ENCODE measurements at places on chromosomes 2 and 18. TPM values are rescaled to one million over a fixed set of nuclear protein-coding genes. Genes with fewer than 3 reads are reported as not detected.

Gene SNTG2
- total RNA-seq = 3.8 TPM

Gene IL36G
- not detected for total RNA-seq

DNA sequence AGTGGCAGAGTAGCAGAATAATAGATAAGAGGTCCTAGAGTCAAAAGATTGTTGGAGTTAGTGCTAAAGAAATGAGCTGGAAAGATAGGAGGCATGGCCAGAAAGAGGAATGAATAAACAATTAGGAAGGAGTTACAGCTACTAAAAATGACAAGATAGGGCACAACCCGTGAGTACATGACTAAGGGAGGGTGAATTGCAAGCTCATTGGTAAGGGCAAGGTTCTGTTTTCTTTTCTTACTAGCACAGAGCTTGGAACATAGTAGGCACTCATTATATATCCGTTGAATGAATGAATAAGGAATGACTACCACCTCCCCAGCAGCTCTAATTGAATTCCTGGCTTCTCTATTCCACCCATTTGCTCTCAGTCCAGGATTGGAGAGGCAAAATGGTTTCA lies 5.7 kb upstream of the MARCO start:
- no peak overlapping the region for H3K4me3 ChIP-seq
- peaks cover 9% of the 10 kb centered on the region for H3K27me3 ChIP-seq
- no peak overlapping the region for H3K27ac ChIP-seq
- H3K4me1 ChIP-seq = no peaks in the 10 kb centered on the region
- DNase-seq = no peak

DNA sequence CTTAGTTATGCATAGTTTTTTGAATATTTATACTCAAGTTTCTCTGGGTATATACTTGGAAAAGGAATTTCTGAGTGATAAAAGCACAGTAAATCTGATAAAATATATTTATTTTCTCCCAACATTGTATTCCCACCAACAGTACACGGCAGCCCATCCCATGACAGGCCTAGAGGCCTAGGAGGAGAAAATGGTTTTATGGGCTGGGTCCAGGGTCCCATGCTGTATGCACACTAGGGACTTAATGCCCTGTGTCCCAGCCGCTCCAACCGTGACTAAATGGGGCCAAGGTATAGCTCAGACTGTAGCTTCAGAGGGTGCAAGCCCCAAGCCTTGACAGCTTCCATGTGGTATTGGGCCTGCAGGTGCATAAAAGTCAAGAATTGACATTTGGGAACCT lies 1007.7 kb downstream of the DSC3 start:
- H3K27me3 ChIP-seq = no peaks in the 10 kb centered on the region
- no peak overlapping the region for H3K4me3 ChIP-seq
- no peaks in the 10 kb centered on the region for H3K4me1 ChIP-seq
- H3K27ac ChIP-seq = no peak overlapping the region
- H3K36me3 ChIP-seq = peaks cover 4% of the 10 kb centered on the region

GRCh38 chr2:81835321-81836000 lies 1530.9 kb upstream of the LRRTM1 start:
- DNase-seq = no peak
- no peak overlapping the region for H3K27ac ChIP-seq
- H3K36me3 ChIP-seq = no peaks in the 10 kb centered on the region
- H3K27me3 ChIP-seq = no peaks in the 10 kb centered on the region
- H3K4me3 ChIP-seq = no peak overlapping the region
- H3K4me1 ChIP-seq = no peaks in the 10 kb centered on the region

DNA sequence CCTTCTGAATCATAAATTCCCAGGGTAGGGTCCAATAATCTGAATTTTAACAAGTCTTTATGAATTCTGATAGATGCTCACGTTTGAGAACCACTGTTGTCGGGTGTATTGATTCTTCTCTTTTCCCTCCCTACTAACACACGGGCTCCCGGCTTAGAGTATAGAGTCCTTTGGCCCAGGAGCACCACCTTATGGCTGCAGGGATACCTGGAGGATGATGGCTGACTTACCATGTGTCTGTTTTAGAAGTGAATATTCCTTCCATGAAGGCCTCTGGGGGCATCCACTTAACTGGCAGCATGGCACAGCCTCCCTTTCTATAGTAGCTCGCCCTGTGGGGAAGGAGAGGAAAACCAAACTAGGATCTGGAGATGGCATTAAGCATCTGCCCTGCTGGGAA lies 91.7 kb downstream of the CLIP4 start:
- H3K27me3 ChIP-seq = no peaks in the 10 kb centered on the region
- DNase-seq = no peak
- H3K4me3 ChIP-seq = no peak overlapping the region
- H3K36me3 ChIP-seq = no peaks in the 10 kb centered on the region
- no peaks in the 10 kb centered on the region for H3K4me1 ChIP-seq

- no peak overlapping the region for H3K4me3 ChIP-seq
- no peak for DNase-seq
- H3K27ac ChIP-seq = peak overlapping the region; percentile 56
- H3K36me3 ChIP-seq = peaks cover 27% of the 10 kb centered on the region
- H3K27me3 ChIP-seq = no peaks in the 10 kb centered on the region
These were observed 85.8 kb downstream of the DNMT3A start for GRCh38 chr2:25255745-25256487.
